ENCODE measurements at places on chromosomes 12 and 14. TPM values are rescaled to one million over a fixed set of nuclear protein-coding genes. Genes with fewer than 3 reads are reported as not detected.

Gene FAM222A
- total RNA-seq, result 27.4 TPM

Gene TAS2R14
- 0.38 TPM for total RNA-seq

Gene KLHDC1
- 7.1 TPM for total RNA-seq

- DNase-seq, result peak; percentile 96
These were observed 23.5 kb upstream of the ZFP36L1 start for GRCh38 chr14:68816183-68816942.

DNA sequence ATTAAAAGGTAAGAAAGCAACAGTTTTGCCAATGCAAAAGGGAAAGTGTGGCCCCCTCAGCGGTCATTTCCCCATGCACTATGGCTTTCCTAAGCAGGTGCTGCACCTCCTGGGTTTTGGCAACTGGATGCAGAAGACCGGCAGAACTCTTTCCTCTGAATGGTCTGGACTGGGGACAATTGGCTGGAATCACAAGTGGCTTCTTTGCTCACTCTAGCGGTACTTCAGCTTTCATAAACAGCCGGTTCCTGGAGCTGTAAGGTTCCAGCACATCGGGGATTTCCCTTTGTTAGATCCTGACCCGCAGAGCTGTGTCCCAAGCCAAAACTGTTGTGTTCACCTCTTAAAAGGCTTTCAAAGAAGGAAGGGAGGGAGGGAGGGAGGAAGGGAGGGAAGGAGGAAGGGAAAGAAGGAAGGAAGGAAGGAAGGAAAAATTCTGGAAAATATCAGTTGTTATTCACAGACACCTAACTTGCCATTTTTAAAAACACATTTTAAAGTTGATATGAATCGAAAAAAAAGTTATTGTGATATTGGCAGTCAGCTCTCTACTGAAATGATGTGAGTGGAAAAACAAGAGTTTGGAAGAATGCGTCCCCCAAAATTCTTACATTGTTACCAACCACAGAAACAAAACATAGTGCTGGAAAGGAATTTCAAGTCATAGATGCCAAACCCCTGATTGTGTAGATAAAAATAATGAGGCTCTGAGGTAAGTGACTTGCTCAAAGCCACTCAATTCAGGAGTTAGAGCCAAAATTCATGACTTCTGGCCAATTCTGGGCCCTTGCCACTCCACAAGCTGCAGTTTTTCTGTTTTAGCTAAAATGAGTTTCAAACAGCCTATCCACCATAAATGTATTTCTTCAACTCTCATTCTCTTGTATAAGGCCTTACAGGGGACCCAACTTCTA, 220.6 kb upstream of the HMGA2 start:
- DNase-seq, result no peak

GRCh38 chr12:108515916-108516315, 839 bp downstream of the FICD start:
- DNase-seq, result no peak

DNA sequence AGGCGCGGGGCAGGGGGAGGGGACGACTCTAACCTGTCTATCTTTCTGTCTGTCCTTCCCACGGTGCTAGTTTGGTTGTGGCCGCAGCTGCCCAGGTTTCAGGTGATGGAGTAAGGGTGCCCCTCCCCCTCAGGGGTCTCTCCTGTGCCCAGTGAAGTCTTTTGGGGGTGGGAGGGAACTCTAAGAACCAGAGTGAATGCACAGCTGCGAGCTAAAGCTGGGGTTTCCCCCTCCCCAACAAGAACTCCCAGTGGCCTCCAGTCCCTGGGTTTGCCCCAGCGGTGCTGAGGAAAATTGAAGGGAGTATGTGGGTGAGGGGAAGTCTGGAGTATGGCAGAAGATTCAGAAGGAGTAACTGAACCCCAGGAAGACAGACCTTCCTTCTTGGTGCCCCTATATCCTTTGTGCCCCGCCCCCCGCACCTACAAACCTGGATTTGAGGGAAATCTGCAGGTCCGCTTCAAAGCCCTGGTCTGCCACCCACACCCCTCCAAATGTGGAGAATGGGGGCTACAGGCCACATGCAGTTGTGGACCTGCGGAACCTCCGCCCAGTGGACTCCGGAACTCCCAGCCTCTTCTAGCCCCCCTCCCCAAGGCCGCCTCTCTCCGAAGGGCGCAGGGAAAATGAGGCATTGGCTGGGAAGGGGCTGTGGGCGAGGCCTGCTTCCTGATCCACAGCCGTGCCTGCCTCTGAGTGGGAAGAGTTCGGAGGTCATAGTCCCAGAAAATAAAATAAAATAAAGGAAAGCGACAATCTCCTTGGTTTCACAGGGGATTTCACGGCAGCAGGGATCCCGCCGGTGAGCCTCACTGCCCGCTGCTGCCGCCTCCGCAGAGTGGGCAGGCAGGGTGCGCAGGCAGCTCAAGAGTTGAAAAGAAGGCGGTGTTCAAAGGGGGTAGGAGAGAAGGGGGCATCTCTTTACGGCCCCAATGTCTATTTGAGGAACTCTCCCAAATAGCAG, 3.4 kb upstream of the HOXC9 start:
- peak; percentile 45 for DNase-seq

GRCh38 chr12:62192180-62192902, 67.9 kb upstream of the USP15 start:
- peak; percentile 75 for DNase-seq

DNA sequence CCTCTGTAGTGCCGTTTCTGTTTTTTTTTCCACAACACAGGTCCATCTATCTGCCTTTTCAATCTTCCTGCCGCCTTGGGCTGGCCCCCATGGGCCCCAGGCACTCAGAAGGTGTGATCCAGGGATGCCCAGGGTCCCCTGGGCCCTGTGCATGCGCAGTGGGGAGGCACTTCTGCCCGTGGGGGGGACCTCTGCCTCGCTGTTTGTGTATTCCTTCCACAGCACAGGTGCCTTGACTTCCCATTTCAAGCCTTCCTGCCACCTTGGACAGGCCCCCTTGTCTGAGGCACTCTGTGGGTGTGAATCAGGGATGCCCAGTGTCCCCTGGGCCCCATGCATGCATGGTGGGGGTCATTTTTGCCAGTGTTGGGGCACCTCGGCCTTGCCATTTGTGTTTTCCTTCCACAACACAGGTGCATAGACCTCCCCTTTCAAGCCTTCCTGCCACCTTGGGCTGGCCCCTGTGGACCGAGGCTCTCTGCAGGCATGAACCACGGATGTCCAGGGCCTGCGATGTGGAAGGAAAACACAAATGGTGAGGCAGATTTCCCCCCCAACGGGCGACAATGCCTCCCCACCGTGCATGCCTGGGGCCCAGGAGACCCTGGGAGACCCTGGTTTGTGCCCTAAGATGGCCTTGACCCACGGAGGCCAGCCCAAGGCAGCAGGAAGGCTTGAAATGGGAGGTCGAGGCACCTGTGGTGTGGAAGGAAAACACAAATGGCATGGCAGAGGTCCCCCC, 366.5 kb downstream of the ALG10 start:
- DNase-seq, result peak; percentile 4

DNA sequence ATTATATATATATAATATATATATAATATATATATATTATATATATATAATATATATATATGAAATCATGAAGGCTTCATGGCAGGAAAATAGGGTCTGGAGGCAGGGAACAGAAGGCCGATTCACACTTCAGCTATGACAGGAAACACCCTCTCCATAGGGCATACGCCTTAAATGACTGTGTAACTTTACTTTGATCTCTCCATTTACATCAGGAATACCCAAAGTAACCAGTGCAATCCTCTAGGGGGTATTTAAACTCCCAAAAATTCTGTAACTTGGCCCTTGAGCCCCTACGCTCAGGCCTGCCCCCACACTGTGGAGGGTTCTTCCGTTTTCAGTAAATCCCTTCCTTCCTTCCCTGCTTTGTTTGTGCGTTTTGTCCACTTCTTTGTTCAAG, 40.4 kb upstream of the PPP2R5C start:
- no peak for DNase-seq

- DNase-seq, result no peak
These were observed 404.1 kb downstream of the RAD51B start for GRCh38 chr14:68223631-68224030.
